ENCODE measurements at places on chromosomes 13 and 19.

DNA sequence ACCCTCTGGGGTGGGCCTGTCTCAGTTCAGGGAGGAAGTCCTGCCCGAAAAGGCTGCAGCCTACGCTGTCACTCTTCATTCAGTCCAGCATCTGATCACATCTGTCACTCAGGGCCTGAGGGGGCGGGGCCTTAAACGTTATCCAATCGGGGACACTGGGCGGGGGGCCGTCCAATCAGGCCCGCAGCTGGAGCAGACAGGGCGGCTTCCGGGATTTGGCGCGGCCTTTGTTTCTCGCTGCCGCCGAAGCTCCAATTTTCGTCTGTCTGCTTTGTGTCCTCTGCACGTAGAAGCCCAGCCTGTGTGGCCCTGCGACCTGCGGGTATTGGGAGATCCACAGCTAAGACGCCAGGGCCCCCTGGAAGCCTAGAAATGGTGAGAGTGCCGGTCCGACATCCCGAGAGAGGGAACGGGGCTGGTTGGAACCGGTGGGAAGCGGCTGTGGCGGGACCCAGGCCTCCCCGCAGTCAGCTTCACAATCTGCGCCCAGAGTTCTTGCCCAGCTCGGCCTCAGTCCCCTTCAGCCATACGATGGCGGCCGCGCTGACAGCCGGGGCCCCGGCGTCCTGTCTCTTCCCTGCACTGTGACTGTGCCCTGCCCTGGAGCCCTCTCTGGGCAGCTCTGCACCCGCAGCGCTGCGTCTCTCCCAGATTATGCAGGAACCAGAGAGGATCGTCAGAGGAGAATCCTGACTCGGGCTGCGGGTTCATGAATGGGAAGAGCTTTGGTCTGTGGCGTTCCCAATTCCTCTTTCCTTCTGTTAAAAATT lies at the start of gene ZNF730:
Gene ZNF730 (plus strand): TSS at position 224 of the 770 bp plus-strand sequence. CDS start 149 bp downstream, at position 373.
- DNase-seq = peak; percentile 60

GRCh38 chr13:113050734-113051431 lies 54.7 kb upstream of the F7 start:
- no peak for DNase-seq

GRCh38 chr13:48801255-48801654 lies 147.5 kb downstream of the CYSLTR2 start:
- no peak for DNase-seq

DNA sequence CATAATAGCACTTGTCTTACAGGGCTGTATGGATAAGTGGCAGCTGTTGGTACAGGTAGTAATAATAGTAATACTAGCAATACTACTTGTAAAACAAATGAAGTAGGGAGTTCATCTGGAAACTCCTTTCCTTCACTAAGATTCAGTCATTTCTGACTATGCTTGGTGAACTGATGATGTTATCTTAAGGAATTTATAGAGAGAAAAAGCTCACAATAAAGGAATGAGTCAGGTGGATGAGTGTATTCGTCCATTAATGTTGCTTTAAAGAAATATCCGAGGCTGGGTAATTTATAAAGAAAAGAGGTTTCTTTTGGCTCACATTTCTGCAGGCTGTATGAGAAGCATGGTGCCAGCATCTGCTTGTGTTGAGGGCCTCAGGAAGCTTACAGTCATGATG lies 477.3 kb downstream of the KLF12 start:
- DNase-seq = no peak

- DNase-seq = peak; percentile 91
Observed at GRCh38 chr19:41945135-41945766, 13.9 kb downstream of the RABAC1 start.

DNA sequence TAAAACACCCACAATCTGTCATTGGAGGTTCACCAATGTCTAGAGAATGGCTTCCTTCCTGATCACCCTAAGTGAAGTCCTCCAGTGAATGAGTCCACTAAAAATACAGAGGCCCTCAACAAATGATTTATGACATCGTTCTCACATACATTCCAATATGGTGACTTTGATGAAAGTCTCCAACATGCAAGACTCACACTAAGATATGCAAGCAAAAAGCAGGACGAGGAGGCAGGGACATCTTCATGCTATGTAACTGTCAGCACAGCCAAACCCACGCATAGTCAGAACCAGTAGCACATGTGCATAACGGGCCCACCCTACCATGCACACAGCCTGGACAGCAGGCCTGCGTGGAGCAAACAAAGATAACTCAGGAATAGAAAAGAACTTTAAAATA lies 16.6 kb upstream of the LSM14A start:
- DNase-seq = no peak

DNA sequence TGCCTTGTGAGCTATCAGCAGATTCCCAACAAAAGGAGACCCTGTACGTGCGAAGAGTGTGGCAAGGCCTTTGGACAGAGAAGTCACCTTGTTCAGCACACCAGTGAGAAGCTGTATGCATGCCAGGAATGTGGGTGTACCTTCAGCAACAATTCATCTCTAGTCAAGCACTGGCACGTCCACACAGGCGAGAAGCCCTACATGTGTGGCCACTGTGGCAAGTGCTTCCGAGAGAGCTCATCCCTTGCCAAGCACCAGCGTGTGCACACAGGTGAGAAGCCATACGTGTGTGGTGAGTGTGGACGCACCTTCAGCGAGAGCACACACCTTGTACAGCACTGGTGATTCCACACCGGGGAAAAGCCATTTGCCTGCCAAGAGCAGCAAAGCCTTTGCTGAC lies 7.6 kb upstream of the ZSCAN22 start:
- no peak for DNase-seq

GRCh38 chr13:103097366-103097928 lies 31.2 kb upstream of the SLC10A2 start:
- DNase-seq = no peak

DNA sequence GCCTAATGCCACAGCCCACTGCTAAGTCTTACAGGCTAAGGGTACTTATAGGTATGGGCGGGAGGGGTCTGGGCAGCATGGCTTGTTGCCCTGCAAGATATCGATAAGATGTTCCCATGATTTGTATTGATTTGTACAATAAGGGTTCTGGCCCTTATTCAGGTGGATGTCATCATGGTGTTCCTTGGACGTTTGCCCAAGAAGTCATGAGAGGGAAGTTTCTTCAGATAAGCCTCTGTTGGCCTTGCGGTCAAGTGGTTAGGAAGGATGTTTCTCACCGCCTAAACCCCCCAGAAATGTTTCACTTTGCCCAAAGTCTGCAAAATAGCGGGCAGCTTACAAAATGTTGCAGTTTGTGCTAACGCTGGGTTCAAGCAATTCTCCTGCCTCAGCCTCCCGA lies 7.3 kb downstream of the PARP4 start:
- no peak for DNase-seq

DNA sequence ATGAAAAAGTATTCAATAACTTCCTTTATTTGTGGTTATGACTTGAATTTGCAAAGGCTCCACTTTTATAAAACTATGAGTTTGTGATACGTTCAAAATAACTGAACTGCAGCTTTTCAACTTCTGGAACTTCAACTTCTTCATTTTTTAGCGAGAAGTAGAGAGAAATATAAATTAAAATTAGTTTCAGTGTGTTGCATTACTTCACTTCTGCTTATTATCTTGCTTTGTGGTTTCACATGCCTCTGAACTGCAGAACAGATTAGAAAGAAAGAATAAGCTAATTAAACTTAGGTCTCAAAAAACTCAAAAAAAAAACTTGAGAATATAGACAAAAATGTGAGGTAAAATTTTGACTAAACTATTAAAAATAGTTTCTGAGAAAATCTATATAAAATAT lies 1073.4 kb downstream of the PCDH17 start:
- DNase-seq = no peak

GRCh38 chr13:114002009-114002544 lies 28.2 kb upstream of the C13orf46 start:
- DNase-seq = no peak

DNA sequence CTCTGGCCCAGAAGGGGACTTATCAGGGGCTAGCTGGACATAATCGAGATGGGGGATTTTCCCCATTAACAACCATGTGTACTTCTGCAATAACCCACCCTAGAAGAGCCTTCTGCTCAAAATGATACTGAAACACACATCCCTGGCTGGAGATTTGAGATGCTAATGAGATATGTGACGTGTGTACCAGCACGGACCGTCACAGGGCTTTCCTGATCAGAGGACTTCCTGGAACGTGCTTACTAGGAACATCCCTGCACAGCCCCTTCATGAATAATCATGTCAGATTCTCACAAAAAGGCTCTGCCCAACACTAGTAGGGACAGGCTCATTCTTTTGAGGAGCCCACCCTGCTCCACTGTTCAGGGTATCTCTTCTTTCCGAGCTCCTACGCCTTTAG lies 6.5 kb upstream of the ERVV-1 start:
- no peak for DNase-seq
